ENCODE measurements at places on chromosomes 6 and 20.

- DNase-seq, result no peak
These were observed 4.3 kb downstream of the PREX1 start for GRCh38 chr20:48823476-48823875.

GRCh38 chr6:149211046-149211571, 106.4 kb upstream of the TAB2 start:
- no peak for DNase-seq

GRCh38 chr20:50052550-50053361, 60.2 kb downstream of the UBE2V1 start:
- no peak for DNase-seq

DNA sequence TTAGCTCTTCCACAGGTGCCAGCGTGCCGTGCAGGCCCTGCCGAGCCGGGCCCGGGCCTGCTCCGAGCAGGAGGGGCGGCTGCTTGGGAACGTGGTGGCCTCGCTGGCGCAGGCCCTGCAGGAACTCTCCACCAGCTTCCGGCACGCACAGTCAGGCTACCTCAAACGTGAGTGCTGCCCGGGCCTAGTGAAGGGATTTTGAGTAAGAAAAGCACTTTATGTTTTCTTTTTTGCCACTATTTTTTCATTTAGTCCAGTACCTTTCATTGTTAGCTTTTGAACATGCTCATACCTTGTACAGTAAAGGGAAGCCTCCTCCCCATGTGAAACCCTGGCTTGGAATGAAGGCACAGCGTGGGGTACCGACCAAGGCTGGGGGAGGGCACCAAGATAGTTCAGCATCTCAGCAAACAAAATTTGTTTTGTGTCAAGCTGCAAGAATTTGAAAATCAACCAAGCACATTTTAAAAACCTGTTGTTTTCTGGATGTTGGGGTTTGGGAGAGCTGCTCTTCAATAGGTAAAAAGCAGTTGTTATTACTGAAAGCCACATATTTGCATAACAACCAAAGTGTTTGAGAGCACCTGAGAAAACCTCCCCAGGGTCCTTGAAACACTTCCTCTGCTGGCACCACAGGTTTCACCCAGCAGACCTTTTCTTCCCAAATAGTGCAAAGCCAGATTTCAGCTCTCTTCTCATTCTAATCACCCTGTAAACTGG, 18.4 kb downstream of the STX16 start:
- no peak for DNase-seq

DNA sequence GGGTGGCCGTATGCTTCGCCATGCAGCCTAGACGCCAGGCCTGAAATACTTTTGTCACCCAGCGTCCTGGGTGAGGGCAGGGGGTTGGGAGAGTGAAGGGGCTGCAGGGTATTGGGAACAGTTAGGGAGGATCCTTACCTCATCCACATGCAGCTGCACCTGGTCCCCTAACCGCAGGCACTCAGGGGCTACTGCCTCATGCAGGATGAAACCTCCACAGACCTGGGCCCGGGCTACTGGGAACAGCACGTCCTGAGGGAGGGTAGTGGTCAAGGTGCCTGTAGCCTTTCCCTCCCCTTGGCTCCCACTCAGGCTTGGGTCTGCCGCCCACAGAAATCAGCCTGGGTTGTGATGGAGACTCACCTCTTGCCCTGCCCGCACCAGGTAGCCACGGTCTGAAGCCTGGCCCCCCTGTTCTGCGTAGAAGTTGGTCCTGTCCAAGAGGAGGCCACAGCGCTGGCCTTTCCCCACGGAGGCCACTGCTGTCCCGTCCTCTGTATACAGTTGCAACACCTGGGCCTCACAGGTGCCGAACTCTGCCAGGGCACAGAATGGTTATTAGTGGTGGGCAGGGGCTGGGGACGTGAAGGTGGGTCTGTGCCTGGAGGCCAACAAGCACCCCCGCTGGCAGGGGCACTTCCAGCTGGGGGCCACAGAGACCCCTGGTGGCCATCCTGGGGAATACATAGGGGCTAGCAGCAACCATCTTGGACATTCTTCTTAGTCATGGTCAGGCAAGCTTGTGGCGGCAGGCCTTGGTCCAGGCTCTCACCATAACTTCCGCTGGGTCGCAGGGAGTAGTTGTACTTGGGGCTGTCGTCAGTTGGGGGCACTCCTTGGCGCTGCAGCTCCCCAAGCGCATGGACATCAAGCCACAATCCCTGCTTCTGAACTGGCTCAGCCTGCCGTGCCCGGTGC, 8.6 kb downstream of the AARS2 start:
- DNase-seq, result no peak
